ENCODE measurements at places on chromosomes 13 and 19.

DNA sequence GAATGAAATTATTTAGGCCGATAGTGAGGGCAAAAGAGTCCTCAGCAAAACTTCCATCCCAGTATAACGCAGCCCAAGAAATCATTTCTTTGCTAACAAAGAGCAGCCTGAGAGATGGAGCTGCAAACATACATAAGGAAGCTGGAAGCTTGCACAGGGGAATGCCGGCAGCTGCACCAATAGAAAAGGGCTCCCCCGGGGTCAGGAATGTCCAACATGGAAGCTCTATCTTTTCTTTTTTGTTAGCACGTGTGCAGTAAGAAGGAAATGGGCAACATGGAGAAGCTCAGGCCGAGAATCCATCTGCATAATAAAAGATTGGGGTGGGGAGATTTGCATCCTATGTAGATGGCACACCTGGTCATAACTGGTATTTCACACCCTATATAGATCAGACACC lies 1363.5 kb upstream of the PCDH20 start:
- peaks cover 2% of the 10 kb centered on the region for H3K4me1 ChIP-seq
- H3K27ac ChIP-seq, result no peak overlapping the region
- H3K4me3 ChIP-seq, result no peak overlapping the region
- no peaks in the 10 kb centered on the region for H3K36me3 ChIP-seq

DNA sequence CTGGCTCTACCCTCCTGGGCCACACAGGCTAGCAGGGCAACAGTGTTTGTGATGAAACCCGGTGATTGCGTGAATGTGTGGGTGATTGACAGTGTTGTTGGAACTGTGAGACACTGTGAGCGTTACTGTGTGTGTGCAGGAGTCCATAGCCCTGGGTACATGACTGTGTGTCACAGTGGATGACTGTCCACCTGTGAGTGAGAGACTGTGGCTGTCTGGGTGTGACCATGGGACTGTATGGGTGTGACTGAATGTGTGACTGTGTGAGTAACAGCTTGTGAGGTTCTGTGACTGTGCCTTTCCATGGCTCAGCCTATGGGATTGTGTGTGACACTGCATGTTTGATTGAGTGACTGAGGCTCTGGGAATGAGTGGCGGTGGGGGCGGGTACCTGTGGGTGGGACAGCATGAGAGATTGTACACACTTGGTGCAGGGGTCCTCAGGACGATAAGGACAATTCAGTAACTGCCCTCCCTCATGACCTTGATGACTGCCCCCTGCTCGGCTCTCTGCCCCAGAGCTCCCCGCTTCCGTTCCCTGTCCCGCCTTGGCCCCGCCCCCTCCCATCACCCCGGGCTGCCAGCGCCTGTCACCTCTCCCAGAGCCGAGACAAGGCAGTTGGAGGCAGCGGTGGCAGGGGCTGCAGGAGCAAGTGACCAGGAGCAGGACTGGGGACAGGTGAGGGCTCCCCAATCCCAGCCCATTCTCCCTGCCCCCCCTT lies at the start of gene GIPR:
GIPR (plus strand) TSS at position 602 of the 722 bp plus-strand sequence. CDS start 1,300 bp downstream, outside the sequence.
- no peak for DNase-seq
- H3K27me3 ChIP-seq, result peaks cover 21% of the 10 kb centered on the region
- peak within 1 kb of the TSS; percentile 46 for H3K4me3 ChIP-seq
- no peak within 1 kb of the TSS for H3K27ac ChIP-seq
- peaks cover 16% of the 10 kb centered on the region for H3K4me1 ChIP-seq

- H3K4me3 ChIP-seq, result peak overlapping the region; percentile 23
- no peaks in the 10 kb centered on the region for H3K27me3 ChIP-seq
- H3K4me1 ChIP-seq, result peaks cover 26% of the 10 kb centered on the region
Observed at GRCh38 chr19:5961969-5962945, 15.7 kb downstream of the RANBP3 start.

DNA sequence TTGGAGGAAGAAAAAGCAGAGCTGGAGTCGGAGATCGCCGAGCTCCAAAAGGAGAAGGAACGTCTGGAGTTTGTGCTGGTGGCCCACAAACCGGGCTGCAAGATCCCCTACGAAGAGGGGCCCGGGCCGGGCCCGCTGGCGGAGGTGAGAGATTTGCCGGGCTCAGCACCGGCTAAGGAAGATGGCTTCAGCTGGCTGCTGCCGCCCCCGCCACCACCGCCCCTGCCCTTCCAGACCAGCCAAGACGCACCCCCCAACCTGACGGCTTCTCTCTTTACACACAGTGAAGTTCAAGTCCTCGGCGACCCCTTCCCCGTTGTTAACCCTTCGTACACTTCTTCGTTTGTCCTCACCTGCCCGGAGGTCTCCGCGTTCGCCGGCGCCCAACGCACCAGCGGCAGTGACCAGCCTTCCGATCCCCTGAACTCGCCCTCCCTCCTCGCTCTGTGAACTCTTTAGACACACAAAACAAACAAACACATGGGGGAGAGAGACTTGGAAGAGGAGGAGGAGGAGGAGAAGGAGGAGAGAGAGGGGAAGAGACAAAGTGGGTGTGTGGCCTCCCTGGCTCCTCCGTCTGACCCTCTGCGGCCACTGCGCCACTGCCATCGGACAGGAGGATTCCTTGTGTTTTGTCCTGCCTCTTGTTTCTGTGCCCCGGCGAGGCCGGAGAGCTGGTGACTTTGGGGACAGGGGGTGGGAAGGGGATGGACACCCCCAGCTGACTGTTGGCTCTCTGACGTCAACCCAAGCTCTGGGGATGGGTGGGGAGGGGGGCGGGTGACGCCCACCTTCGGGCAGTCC lies 5.0 kb downstream of the FOSB start:
- H3K4me3 ChIP-seq, result no peak overlapping the region
- DNase-seq, result no peak
- H3K27me3 ChIP-seq, result no peaks in the 10 kb centered on the region
- peaks cover 13% of the 10 kb centered on the region for H3K4me1 ChIP-seq

- no peaks in the 10 kb centered on the region for H3K27me3 ChIP-seq
- no peak for DNase-seq
- no peak overlapping the region for H3K27ac ChIP-seq
- H3K4me3 ChIP-seq, result no peak overlapping the region
- H3K4me1 ChIP-seq, result peaks cover 16% of the 10 kb centered on the region
Observed at GRCh38 chr13:94058821-94059360, 420.6 kb downstream of the DCT start.

- no peak overlapping the region for H3K4me3 ChIP-seq
- H3K4me1 ChIP-seq, result peaks cover 3% of the 10 kb centered on the region
- H3K36me3 ChIP-seq, result no peaks in the 10 kb centered on the region
- no peaks in the 10 kb centered on the region for H3K27me3 ChIP-seq
Observed at GRCh38 chr19:45805719-45806118, 9.4 kb downstream of the RSPH6A start.

- no peak overlapping the region for H3K27ac ChIP-seq
- no peak overlapping the region for H3K4me3 ChIP-seq
- no peaks in the 10 kb centered on the region for H3K27me3 ChIP-seq
- H3K36me3 ChIP-seq, result peaks cover 15% of the 10 kb centered on the region
- DNase-seq, result peak; percentile 62
- H3K4me1 ChIP-seq, result peaks cover 5% of the 10 kb centered on the region
Observed at GRCh38 chr19:50414864-50415660, 3.7 kb upstream of the SPIB start.

DNA sequence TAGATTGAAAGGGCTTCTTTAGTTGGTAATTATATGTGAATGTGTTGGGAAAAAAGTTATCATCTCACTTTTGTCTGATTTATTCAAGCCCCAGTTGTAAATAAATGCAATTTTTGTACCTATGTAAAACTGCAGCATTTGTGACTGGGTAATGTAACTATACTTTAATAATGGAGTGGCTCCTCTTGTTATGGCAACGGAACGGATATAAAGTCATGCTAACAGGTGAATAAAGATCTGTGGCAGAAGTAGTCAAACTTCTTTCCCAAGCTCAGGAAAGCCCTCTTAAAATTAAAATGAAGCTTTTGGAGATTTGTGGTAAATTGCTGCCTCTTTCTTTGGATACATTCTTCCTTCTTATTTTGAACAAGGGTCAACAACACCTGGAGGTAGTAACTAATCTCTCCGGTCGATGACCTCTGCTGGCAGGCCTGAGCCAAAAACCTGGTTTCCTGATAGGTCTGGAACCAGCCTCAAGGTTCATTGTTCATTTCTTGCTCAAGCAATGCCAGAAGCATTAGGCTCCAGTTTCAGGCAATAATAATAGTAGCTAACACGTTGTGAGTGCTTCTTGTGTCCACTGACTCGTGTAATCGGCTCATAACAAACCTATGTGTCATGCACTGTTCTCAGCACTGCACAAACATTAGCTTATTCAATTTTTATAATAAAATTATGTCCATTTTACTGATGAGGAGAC lies 313.4 kb upstream of the DACH1 start:
- H3K36me3 ChIP-seq, result no peaks in the 10 kb centered on the region
- no peaks in the 10 kb centered on the region for H3K4me1 ChIP-seq
- DNase-seq, result no peak
- H3K4me3 ChIP-seq, result no peak overlapping the region

DNA sequence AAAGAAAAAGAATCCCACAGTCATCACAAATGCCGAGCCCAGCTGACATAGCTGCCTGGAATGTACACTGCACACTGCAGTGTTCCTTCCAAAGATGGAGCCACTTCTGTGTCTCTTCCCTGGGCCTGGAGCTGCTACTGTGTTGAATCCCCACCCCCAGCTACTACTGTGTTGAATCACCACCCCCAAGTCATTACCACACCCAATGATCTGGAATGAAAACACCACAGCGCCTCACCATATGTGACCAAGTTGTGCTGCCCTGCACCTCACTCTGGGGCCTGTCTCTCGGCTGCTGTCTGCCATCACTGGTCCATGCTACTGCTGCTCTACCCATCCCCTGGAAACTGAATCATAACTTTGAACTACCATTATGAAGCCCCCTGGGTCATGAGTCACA lies 861.2 kb downstream of the UQCRFS1 start:
- no peak overlapping the region for H3K4me3 ChIP-seq
- H3K27me3 ChIP-seq, result no peaks in the 10 kb centered on the region
- H3K27ac ChIP-seq, result no peak overlapping the region
- no peaks in the 10 kb centered on the region for H3K36me3 ChIP-seq
- H3K4me1 ChIP-seq, result no peaks in the 10 kb centered on the region

Data from neuronal stem cell (in vitro differentiated cells).